Stimulated activated CD4-positive, alpha-beta T cell treated with anti-CD3 and anti-CD28 coated beads, Interleukin-15, amount 100 ng/mL, for 24 hours (primary cell): ENCODE measurements at places on chromosomes 3 and 15.

GRCh38 chr15:89551550-89551949, 23.7 kb upstream of the TICRR start:
- DNase-seq: no peak

- peak; percentile 11 for DNase-seq
Measured at GRCh38 chr15:60155661-60156060, 151.6 kb downstream of the FOXB1 start.

DNA sequence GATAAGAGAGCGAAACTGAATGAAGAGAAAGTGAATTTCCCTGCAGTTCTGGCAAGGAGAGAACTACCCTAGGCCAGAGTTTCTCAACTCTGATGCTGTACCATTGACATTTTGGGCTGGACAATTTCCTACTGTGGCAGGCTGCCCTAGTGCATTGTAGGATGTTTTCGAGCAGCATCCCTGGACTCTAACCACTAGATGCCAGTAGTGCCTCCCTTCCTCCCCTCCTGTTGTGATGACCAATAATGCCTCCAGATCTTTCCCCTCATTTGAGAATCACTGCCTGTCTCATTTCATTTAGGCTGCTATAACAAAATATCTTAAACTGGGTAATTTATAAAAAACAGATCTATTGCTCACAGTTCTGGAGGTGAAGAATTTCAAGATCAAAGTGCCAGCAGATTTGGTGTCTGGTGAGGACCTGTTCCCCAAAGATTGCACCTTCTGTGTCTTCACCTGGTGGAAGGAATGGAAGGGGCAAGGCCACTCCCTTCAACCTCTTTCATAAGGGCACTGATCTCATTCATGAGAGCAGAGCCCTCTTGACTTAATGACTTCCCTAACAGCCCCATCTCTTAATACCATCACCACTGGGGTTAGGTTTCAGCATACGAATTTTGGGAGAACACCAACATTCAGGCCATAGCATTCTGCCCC, 188.9 kb upstream of the MEIS2 start:
- DNase-seq: no peak

DNA sequence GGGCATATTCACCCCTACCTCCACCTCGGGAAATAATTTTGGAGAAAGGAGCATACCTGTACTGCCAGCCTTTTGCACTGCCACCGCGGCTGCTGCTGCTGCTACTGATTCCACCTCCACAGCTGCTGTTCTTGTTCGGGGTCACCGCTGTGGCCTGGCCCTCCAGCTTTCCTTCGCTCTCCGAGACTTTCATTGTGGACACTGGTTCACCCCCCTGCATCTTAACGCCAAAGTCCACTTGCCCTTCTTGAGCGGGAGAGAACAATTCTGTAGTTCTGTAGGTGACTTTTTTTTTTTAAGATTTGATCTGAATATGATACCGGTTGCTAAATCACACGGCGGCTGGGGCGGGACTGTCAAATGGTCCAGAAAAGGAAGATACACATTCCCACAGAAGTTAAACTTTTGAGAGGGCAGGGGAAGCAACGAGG, 701 bp downstream of the OSBPL11 start:
- DNase-seq: peak; percentile 27

- no peak for DNase-seq
Measured at GRCh38 chr3:9828801-9829755, 14.7 kb downstream of the RPUSD3 start.

- DNase-seq: no peak
Measured at GRCh38 chr15:39837454-39837853, 54.8 kb upstream of the FSIP1 start.

DNA sequence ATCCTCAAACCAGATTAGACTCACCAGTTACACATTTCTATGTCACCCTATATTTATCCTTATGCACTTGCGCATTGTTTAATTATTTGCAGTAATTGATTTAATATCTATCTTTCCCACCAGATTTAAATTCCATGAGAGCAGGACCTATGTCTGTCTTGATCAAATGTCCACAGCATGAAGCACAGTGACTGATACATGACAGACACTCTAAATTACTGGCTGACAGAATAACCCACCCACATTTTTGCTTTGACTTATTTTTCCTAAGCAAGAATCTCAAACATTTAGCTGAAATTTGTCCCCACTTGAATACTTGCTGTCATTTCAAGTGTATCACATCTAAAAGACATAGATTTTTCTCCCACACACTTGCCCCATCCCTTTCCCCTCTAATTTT, 7.5 kb downstream of the CD200R1 start:
- no peak for DNase-seq

DNA sequence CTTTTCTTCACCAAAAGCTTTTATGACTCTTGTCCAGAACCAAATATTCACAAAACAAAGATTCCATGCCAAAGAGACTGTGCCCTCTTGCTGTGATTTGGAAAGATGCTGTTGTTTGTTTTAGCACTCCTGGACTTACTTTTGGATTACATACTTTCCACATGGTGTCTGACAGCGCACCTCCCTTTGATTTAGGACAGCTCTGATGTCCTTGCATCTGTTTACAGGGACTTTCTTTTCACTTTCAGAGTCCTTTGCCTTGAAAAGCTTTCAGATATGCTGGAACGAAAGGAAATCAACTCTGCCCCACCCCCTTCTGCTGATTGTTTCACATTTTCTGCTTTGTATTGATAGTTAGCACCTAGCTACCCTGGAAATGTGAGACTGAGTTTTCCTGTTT, 133.0 kb upstream of the NR2E3 start:
- no peak for DNase-seq

DNA sequence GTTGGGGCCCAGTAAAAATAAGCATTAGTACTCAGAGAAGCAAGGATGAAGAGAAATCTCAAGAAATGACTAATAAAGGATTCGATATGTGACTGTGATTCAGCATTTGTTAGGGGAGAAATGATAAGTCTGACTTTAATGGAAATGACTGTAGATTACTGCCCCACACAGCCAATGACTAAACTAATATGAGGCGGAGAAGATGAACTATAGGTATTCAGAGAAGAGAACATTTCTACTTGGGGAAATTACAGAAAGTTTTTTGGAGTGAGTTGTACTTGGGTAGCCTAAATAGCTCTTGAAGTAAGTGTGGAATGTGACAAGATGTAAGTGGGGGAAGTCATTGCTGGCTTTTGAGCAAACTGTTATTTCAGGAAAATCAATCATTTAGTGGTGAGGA, 380.0 kb downstream of the PDCD6IP start:
- no peak for DNase-seq

GRCh38 chr3:123141276-123141675, 60.5 kb upstream of the SEC22A start:
- DNase-seq: no peak

- DNase-seq: no peak
Measured at GRCh38 chr3:188942191-188942590, 229.6 kb upstream of the TPRG1 start.

DNA sequence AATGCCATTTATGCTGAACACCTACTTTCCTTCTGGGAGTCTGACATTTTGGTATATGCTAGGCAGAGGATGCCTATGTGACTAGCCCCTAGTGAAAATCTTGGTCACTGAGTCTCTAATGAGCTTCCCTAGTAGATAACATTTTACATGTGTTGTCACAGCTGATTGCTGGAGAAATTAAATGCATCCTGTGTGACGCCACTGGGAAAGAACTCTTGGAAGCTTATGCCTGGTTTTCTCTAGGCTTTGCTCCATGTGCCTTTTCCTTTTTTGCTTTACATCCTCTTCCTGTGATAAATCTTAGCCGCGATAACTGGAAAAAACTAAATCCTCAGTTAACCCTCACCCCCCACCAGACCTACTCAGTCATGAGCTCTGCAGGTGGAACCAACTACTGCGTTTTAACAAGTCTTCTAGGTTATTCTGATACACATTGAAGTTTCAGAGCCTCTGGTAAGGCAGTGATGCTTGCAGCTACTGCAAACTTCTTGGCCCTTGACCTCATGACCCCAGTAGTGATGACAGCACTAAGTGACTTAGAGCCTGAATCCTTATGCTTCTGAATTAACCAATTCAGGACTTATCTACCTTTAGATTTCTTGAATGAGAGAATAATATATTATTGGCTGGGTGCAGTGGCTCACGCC, 292.4 kb upstream of the SOX14 start:
- DNase-seq: no peak

- DNase-seq: no peak
Measured at GRCh38 chr15:89051875-89052274, 36.4 kb upstream of the ABHD2 start.

DNA sequence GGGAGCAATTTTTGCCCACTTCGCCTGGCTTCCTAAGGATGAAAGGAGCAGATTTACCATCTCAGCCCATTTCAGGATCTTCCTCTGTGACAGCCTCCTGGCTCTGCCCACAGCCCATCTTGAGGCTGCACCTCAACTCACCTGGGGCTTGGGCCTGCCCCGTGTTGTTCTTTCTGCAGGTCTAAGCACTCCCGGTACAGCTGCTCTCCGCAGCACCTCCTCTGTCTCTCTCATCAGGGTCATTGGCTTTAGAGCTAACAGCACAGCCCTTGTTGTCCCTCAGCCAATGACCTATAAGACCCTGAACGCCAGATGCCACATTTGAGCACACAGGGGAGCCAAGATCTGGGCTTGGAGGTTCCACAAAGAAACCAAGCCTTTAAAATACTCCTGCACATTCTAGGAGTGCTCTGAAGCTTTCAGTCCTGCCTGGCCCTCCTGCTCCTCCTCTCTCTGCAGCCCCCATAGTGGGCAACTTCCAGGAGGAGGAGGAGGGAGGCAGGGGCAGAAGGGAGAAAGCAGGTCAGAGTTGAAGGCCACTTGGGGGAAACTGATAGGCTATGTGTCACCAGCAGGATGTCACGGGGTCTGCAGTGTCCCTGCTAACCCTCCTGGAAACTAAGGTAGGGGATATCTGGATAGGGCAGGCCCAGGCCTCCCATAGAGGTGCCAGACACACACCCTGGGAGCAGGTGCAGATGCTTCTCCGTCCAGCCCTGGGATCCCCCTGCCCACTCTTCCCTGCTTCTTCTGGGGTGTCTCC, 115.6 kb downstream of the ETFA start:
- DNase-seq: no peak

- no peak for DNase-seq
Measured at GRCh38 chr3:41525303-41526064, 326.2 kb downstream of the CTNNB1 start.

DNA sequence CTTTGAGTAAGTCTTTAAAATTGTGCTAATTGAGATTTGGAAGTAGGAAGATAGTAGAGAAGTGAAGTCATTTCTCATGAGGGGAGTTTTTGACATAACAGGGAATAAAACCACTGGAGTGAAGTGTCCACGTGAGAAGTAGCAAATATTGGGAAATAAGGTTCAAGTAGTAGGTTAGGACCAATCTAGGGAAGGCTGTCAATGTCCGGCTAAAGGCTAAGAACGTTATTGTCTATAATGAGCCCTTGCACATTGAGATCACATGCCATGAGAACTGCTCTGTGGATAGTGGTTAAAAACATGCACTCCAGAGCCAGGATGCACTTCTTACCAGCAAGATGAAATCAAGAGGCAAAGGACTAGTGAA, 459.9 kb upstream of the TPRG1 start:
- DNase-seq: no peak

GRCh38 chr3:28940530-28940929, 340.3 kb upstream of the RBMS3 start:
- DNase-seq: no peak

DNA sequence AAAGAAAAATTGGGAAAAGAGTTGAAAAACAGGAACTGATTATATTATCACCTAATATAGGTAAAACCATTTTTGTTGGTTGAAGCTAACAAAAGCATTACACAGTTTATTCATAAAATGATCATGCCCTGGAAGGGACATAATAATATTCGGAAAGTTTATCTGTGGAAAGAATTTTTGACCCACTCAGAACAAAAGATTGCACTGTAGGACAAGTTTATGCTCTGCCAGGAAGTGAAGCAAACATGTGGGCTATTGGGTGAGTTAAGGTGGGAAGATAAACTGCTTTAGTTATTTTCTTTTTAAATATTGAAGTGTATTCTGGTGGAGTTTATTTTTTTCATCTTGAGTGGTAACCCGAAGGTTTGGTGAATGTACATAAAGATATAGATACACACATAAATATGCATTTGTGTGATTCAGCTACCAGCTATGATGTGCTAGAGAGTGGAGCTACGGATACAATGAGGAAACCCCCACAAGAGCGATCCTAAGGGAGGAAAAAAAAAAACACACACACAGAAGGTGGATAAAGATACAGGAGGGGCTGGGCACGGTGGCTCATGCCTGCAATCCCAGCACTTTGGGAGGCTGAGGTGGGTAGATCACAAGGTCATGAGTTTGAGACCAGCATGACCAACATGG, 506.4 kb upstream of the THBS1 start:
- DNase-seq: no peak

- DNase-seq: no peak
Measured at GRCh38 chr3:127480196-127480954, 110.2 kb downstream of the TPRA1 start.

GRCh38 chr3:190970560-190970959, 108.1 kb upstream of the GMNC start:
- DNase-seq: no peak

DNA sequence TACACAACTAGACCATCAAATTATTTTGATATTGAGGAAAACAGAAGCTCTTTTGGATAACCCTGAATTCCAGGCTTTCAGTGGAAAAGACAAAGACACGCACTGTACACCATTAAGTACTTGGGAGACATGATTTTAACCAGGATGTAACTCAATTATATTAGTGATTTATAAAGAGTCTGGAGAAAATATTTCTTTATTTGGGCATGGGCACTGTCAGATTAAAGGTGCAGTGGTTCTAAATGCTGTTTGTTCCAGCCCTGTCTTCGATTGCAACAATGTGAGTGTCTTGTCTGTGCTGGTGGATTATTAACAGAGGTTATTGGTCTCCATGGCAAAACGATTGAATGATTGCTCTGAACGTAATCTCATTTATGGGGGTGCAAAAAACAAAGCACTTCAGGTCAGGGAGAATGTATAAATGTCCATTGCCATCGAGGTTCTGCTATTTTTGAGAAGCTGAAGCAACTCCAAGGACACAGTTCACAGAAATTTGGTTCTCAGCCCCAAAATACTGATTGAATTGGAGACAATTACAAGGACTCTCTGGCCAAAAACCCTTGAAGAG, at the start of gene TM4SF4:
Gene TM4SF4 (plus strand): TSS at position 448 of the 568 bp plus-strand sequence. CDS start 181 bp downstream, outside the sequence.
- no peak for DNase-seq

DNA sequence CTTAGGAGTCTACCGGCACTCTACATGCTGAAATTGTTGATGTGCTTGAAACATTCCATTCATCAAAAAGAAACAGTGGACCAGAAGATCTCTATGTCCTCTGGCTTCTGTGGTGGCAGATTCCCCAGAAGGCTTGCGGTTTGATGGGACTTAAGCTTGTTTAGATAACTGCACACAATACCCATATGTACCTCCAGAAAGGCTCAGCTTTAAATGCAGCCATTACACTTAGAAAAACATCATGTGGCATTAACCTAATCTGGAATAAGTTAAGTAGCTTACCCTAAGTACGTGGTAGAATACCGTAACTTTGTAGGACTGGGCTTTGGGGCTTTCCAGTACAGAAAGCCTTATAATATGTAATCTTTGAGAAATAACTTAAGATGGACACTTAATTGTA, 187.3 kb downstream of the RBMS3 start:
- DNase-seq: no peak
